ENCODE measurements at places on chromosomes 12 and 14. TPM values are rescaled to one million over a fixed set of nuclear protein-coding genes. Genes with fewer than 3 reads are reported as not detected.

TMPRSS12 gene
- total RNA-seq = not detected

DNA sequence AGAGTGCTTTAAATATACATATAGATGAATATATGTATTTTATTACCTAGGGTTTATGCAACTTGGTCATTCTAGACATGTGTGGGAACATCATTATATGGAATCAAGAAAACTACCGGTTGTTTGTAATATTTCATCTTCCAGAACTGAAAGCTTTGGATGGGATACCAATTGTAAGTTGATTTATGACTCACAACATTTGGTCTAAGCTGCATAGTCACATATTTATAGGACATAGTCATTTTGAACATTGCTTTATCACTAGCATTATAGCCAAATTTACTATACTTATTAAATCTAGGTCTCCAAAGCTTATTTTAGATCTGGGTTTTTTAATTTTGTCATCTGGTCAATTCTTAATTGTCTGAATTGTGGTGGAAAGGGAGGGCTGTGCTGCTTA lies 83.7 kb upstream of the PCNX4 start:
- no peak for DNase-seq

TMEM63C gene
- total RNA-seq = 0.46 TPM

DNA sequence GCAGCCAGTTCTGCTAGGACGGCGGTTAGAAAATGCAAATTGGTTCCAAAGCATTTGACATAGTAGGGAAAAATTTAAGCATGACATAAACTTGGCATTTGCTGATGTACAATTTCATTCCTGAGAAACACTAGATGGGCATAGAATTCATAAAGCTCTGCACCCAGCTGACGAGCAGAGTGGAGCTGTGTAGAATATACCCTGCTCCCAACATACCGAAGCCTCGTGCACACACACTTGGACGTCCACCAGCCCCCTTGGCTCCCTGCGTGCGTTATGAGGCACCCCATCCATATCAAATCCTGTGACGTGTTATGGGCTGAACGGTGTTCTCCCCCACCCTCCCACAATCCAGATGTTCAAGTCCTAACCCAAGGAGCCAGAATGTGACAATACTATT lies 65.4 kb downstream of the CLMN start:
- peak; percentile 10 for DNase-seq

CLEC14A gene
- 31.9 TPM for total RNA-seq
